ENCODE measurements at places on chromosomes 1 and 21.

GRCh38 chr1:111481387-111482221 is 7.8 kb downstream of the C1orf162 start:
- no peak for DNase-seq

GRCh38 chr1:169392406-169392805 is 24.4 kb downstream of the BLZF1 start:
- no peak for DNase-seq

DNA sequence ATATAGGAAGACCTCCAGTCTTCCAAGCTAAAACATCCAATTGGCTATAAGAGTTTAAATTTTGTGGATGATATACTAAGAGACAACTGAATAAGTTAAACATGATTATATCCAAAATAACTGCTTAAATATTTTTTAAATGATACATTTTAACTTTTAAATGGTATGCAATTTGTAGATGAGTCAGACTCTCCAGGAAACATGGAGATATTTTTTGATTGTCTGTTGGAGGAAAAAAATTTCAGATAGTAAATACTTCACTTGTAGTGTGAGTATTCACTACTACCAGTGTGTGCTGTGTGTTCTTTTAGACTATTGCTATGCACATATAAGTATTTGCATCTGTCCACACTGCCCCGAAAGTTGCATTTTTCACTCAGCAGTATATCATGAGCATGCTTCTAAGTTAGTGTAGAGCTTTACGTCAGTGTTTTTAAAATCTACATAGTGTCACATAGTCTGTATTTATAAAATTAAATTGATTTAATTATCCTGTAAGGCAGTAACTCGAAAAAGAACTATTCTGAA is 91.1 kb downstream of the USP25 start:
- no peak for DNase-seq

GRCh38 chr21:34704119-34704518 is 35.3 kb downstream of the CLIC6 start:
- DNase-seq, result no peak

GRCh38 chr1:11520531-11521233 is 41.7 kb downstream of the DISP3 start:
- no peak for DNase-seq

DNA sequence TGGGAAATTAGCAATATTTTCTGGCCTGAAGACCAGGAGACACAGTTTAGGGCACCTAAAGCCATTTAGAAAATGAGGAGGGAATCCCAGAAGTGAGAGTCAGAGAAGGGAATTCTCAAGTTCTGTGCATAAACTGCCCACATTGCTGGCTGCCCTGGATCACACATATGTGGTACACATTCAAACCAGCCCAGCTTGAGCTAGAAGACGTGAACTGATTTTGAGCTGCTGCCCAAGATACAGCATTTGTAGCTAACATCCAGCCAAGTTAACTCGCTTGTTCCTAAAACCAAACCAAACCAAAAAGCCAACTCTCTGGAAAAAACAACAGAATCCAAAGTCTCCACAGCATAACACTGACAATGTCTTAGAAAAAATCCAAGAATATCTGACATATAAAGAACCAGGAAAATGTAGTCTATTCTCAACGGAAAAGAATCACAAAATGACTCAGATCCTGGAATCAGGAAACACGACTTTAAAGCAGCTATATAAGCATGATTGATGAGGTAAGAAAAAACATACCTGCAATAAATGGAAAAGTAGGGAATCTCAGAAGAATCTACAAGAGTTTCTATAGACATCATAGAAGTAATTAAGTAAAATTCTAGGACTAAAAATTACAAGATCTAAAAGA is 18.2 kb upstream of the QSOX1 start:
- DNase-seq, result no peak

GRCh38 chr1:25559031-25559430 is 15.6 kb downstream of the LDLRAP1 start:
- DNase-seq, result no peak

DNA sequence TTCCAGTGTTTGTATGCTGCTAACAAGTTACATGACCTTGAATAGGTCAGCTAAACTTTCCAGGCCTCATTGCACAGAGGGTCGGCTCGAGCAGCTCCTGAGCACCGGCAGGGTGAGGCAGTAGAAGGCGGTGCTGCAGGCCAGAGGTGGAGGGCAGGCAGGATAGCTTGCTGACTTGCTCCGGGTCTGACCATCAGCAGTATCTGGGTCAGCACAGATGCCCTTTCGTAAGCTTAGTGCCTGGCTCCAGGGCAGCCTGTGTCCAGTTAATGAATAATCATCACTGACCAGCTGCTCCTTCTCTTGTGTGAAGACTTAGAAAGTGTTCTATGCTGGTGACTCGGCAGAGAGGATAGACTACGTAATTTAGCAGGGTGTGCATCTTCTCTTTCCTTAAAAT is 6.9 kb downstream of the MAPKAPK2 start:
- DNase-seq, result no peak

- DNase-seq, result no peak
These were observed 2.0 kb downstream of the HES3 start for GRCh38 chr1:6245869-6246496.

- DNase-seq, result no peak
These were observed 5.4 kb downstream of the VTCN1 start for GRCh38 chr1:117205368-117205767.

- DNase-seq, result no peak
These were observed 36.7 kb upstream of the KIF26B start for GRCh38 chr1:245118066-245118465.

GRCh38 chr1:53337499-53337898 is 9.6 kb upstream of the LRP8 start:
- no peak for DNase-seq

GRCh38 chr1:201898992-201899391 is 10.3 kb downstream of the SHISA4 start:
- no peak for DNase-seq

DNA sequence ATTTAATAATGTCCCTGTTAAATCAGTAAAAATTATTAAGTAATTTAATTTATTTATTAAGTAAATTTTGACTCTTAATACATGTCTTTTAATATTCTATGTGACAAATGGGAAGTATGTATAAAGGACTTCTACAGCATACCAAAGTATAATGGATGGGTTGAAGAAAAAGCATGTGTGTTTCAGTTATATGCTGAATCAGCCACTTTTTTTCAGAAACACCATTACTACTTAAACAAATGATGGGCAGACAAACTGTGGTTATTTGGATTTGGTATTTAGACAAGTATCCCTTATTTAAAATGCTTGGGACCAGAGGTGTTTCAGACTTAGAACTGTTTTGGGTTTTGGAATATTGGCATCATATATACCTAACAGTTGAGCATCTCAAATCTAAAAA is 176.3 kb upstream of the DMRTA2 start:
- no peak for DNase-seq

DNA sequence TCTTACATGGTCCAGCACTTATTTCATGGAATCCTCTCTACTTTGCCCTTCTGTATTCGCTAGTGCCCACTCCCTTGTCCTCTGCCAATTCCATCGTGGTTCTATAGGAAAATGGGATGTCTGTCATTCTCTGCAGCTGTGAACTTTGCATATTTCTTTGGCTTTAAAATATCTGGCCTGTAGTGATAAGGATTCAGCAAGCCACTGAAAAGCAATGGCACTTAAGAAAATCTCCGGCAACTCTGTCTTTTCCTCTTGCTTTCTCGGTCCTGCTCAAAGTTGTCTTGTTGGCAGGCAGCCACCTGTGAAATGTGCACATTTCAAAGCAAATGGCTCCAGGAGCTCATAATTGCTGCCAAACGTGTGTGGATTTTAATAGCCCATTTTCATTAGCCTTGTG is 91.8 kb downstream of the CHD1L start:
- no peak for DNase-seq

DNA sequence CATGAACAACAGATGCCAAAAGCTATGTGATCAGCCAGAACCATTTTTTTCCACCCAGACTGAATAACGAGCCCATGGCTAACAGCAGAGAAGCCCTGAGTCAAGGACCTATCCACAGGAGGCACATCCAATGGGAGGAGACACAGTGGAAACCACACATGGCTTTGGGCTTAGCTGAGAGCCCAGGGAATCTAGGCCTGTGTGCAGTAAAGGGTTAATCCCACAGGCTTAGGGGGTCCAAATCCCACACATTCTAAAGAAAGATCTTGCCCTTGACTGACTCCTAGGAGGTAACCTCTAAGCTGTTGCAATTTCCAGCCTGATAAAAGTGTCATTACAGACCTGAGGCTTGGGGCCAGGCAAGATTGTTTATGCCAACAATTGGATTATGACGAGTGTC is 194.5 kb downstream of the DSCAM start:
- DNase-seq, result no peak

DNA sequence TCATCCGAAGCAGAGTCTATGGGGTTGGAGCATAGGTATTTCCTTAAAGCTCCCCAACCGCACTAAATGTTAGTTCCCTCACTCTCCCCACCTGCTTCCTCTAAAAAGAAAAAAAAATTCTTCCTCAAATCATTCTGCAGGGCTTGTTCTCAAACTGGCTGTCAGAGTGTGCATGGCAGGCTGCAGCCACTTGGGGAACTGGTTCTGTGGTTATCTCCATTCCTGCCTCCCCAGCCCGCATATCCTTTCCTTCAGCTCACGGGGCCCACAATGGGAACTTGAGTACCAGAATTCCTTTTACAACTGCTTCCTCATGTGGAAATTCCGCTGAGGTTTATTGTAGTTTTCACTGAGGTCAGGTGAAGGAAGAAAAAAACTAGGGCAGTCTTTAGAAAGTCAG is 159.2 kb downstream of the PIGK start:
- no peak for DNase-seq

- no peak for DNase-seq
These were observed 31.8 kb downstream of the KIF1B start for GRCh38 chr1:10242135-10242534.

DNA sequence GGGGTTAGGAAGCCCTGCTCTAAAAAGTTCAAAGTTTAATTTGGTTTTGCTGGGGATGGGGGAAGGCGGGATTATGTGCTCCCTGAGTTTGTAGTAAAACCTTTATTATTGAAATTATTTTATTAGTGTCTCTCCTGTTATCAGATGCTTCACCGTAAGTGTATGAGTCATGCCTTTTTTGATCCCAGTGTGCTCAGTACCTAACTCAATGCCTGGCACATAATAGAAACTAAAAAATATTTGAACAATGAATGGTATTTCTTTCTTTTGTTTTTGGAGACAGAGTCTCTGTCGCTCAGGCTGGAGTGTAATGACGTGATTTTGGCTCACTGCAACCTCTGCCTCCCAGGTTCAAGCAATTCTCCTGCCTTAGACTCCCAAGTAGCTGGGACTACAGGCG is 6.4 kb downstream of the SNRPE start:
- no peak for DNase-seq

DNA sequence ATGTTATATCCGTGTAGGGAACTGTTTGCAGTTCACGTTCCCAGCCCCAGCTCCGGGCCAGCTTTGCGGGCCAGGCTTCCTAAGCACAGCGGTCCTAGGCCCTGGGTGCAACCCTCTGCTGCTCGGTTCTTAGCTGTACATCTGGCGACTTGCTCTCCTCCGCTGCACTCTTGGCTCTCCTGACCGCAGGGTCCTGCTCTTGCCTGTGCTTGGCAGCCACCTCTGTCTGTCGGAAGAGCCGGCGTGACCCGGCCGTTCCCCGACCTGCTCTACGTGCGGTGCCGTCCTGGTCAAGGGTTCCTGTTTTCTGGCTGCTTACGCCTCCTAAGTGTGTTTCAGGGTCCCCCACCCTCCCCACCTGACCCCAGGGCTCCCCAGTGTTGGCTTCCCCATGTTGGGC is 36.7 kb downstream of the FAAP20 start:
- DNase-seq, result no peak

- no peak for DNase-seq
These were observed 10.0 kb upstream of the RCSD1 start for GRCh38 chr1:167620002-167620401.

DNA sequence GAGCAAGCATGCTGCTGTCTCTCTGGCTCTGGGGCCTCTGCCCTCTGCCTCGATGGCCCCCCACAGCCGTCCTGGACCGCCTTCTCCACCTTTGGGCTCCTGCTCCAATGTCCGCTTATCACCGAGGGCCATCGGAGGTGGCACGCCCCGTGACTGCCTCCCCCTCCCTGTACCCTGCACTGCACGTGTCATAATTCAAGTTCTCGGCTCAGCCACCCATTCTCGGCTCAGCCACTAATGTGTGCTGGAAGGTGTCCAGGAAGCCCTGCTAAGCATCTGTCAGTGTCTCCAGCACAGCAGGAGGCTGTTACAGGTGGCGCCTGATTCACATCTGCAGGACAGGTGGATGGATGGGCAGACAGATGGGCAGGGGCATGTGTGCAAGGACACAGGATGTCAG is 45.5 kb downstream of the TP73 start:
- no peak for DNase-seq

- DNase-seq, result no peak
These were observed 118.5 kb downstream of the EIF4G3 start for GRCh38 chr1:21058035-21058793.

GRCh38 chr1:228416217-228416933 is at the start of gene TRIM17:
Gene TRIM17 (minus strand): TSS chr1:228416861. CDS start chr1:228415072, 1,789 bp downstream.
- DNase-seq, result no peak

DNA sequence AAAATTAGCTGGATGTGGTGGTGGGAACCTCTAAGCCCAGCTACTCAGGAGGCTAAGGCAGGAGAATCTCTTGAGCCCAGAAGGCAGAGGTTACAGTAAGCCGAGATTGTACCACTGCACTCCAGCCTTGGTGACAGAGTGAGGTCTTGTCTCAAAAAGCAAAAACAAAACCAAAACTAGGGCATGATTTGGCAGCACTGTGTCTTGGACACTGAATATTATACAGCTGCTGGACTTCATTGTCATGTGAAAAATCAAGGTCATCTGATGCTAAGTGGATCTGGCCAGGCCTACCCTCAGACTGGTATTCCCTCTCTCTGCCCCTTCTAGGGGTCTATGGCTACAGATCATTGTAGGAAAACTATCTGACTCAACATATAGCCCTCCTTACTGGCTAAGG is 55.2 kb upstream of the MRPS6 start:
- no peak for DNase-seq

DNA sequence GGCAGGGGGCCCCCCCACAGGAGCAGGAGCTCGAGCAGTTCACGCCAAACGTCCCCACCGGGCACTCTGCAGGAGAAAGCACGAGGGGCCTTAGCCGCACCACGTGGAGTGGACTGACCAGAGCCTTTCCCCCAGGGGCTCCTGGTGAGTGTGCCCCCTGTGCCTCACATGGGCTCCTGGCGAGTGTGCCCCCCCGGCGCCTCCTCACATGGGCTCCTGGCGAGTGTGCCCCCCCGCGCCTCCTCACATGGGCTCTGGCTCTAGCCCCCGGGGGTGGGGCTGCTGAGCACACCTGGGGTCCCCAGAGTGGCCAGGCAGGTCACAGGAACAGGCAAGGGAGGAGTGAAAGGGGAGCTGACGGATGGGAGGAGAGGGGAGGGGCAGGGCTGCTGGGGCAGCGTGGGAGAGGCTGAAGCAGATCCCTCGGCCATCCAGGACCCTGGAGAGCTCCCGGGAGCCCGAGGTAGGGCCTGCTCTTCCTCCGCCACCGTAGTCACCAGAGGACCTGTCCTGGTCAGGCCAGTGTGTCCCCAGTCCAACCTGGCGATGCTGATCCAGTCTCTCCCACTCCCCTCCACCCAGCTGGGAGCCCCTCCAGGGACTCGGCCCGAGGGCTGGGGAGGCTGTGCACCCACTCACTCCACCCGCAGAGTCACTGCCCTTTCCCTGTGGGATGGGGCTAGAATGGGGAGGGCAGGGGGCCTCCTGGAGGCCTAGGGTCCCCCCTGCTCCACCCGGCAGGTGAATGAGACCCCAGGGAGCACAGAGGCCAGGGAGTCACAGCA is 47.6 kb downstream of the ARHGEF16 start:
- DNase-seq, result no peak

- DNase-seq, result no peak
These were observed 43.6 kb downstream of the CYYR1 start for GRCh38 chr21:26529526-26529925.

- no peak for DNase-seq
These were observed 53.5 kb upstream of the TARBP1 start for GRCh38 chr1:234532503-234532922.

GRCh38 chr1:87219141-87219540 is 109.5 kb upstream of the LMO4 start:
- DNase-seq, result no peak
